ENCODE measurements at places on chromosomes 13 and 19.

DNA sequence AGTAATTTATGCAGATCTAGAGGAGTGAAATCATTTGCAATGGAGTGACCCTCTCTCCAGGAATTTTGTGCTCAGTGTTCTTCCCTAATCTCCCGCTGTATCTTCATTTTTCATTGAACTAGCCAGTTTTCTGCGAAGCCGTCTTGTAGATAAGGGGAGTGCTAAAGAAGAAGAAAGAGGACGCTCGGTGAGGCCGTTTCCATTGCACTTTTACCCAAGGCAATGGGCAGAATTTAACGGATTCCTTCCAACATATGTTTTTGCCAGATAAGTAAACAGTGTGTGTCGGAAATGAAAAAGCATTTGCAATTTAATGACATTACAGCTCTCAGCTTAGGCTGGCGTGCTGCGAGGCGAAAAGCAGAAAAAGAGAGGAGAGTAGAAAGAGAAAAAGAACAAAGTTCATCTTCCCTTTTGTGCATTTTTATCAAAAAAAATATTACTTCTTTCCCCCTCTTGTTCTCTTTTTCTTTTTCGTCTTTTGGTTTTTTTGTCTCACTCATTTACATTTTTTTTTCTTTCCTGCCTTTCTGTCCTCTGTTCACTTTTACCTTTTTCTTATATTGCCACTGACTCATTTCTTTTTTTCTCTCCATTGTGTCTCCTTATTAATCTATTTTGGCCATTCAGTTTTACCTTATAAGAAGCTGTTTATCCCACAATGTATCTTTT is 49.9 kb downstream of the SOX21 start:
- DNase-seq: no peak

- no peak for DNase-seq
These were observed 9.5 kb upstream of the TLE5 start for GRCh38 chr19:3071768-3072167.

DNA sequence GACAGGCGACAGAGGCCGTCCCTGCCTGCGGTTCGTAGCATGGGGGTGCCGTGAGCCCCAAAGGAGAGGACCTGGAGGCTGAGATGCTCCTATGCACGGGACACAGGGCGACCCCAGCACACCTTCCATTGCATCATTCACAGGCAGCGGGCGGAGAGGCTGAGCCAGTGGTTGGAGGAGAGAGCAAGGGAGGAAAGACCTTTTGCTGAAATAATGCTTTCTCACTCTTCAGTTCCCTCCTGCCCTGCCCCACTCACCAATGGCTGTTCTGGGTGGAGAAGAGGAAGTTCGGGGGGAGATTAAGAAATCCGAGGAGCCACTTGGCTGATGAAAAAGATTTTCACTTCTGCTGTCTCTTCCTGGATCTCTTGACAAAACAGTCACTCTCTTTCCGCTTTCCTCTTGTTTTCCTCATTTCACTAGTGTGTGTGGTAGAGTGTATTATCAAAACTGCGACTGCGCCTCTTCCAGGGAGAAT is at the start of gene NLRP12:
Gene NLRP12 (minus strand): TSS at position 181 of the 478 bp plus-strand sequence. CDS start 140 bp downstream, at position 41.
- DNase-seq: no peak

GRCh38 chr19:18399008-18399407 is 1.6 kb upstream of the LRRC25 start:
- no peak for DNase-seq

GRCh38 chr19:6734096-6734696 is 3.2 kb downstream of the GPR108 start:
- DNase-seq: no peak

GRCh38 chr13:113064534-113065405 is 40.8 kb upstream of the F7 start:
- DNase-seq: no peak

DNA sequence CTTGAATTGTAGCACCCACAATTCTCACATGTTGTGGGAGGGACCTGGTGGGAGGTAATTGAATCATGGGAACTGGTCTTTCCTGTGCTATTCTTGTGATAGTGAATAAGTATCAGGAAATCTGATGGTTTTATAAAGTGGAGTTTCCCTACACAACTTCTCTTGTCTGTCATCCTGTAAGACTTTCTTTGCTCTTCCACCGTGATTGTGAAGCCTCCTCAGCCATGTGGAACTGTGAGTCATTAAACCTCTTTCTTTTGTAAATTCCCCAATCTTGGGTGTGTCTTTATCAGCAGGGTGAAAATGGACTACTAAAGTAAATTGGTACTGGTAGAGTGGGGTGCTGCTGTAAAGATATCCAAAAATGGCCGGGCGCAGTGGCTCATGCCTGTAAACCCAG is 215.6 kb downstream of the LIG4 start:
- no peak for DNase-seq

DNA sequence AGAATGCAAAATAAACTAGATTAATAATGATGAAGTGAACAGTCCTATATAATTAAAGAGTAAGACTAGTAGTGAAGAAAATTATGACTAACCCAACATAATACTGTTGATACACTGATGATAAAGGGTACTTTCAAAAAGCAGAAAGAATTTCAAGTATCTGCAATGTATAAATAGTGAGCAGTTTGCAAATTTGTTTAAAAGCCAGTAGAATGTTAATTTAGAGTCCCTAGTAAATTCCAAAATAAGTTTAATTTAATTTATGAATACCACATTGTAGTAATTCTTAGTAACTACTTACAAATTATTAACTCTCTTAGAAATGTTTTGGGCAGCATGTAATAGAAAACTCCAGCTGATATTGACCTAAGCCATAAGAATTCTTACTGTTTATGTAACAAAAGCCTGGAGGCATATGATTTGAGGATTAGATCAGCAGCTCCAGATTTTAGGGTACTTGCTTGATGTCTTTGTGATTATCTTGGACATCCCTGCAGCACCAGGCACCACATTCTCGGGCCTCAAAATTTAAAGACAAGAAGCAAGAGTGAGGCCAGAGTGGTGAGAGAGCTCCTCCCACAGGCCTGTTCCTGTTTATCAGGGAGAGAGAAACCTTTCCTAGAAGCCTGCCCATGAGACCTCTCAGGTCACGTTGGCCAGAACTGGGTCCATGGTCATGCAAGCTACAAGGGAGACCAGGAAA is 67.6 kb upstream of the TDRD3 start:
- DNase-seq: no peak

DNA sequence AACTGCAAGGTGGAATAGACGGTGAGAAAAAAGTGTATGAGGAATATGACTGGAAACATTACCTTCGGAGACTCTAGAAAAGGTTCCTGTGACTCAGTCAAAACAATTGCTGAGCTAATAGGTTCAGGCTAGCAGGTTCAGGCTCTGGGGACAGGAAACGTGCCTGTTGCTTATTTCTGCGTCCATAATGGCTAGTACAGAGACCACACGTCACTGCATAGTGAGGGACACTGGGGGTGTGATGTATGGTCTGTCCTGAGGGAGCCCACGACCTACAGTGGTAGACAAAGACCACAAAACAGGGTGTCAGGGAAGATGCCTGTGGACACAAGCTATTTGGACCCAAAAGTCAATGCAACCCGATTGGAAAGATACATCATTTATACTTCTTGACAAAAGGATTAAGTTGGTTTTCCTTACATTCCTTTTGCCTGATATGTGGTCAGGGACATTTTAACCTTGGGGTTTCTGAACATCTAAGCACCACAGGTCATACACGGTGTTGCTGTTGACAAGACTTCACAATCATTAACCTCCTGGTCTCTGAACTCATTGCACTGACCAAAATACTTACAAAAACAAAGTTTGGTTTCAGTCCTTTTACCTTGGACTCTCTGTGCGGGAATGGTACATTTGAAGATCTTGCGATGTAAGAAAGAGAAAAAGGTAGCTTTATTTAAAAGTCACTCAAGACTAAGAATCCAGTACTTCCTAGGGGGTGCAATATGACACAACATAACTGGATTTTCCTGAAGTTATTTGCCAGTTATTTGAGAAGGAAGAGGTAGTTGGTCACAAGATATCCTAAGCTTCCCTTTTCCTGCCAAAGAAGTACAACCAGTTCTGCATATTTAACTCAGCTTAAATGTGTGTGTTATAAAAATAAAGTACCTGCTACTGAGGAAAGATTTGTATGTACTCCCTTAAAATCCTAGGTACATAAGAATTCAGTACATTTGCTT is 20.0 kb downstream of the CRYL1 start:
- no peak for DNase-seq

- DNase-seq: no peak
These were observed 216 bp downstream of the SH2D3A start for GRCh38 chr19:6767081-6767356.

DNA sequence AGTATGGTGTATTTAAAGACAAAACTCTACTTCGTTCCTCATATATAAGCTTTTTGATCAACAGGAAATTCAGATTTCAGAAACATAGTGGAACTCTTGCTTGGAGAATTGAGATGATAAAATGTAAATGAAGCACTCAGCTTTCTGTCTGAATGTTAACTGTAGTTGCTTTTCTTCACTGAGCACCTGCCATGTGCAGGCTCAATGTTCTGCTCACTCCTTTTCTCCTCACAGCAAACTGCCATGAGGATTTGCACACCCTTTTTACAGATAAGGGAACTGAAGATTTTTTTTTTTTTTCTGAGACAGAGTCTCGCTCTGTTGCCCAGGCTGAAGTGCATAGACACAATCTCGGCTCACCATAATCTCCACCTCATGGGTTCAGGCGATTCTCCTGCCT is 28.0 kb upstream of the FOXO1 start:
- DNase-seq: no peak

- no peak for DNase-seq
These were observed 25.1 kb downstream of the ARHGEF18 start for GRCh38 chr19:7373862-7374261.

GRCh38 chr19:33134571-33135041 is 2.7 kb downstream of the WDR88 start:
- no peak for DNase-seq

GRCh38 chr13:31029102-31029501 is 96.6 kb downstream of the TEX26 start:
- no peak for DNase-seq

- DNase-seq: peak; percentile 3
These were observed 109.0 kb upstream of the RNF113B start for GRCh38 chr13:98285852-98286594.

DNA sequence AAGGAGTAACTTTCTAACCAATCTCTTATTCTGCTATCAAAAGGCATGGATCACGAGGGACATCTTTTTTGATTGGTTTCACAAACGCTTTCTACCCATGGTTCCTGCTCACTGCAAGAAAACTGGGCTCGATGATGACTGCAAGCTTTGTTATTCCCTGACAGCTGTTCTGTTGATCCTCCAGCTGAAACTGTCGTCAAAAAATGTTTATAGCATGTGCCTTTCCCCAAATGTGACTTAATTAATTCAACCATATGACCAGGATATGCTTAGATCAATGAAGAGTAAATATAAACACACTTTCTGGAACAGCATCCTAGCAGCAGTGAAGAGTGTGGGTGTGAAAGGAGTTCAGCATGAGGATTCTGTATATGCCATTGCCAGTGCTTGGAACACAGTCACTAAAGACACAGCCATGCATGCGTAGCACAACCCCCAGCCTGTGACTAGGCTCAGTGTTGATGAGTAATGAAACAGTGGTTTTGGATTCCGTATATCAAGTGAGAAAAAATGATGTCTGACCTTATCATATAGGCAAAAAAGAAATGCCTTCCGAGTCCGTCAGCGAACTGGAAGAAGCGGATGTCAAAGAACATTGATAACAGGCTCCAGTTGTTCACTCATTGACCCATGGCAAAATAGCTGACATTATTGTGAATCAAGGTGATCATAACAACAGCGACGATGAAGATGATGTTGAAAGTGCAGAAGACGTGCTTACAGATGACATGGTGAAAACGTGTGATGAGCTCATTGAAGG is 347.4 kb downstream of the FGF9 start:
- no peak for DNase-seq

GRCh38 chr13:113118261-113119021 is 4.2 kb upstream of the F10 start:
- no peak for DNase-seq

- peak; percentile 71 for DNase-seq
These were observed 236.4 kb downstream of the ATP8A2 start for GRCh38 chr13:25608181-25608580.

DNA sequence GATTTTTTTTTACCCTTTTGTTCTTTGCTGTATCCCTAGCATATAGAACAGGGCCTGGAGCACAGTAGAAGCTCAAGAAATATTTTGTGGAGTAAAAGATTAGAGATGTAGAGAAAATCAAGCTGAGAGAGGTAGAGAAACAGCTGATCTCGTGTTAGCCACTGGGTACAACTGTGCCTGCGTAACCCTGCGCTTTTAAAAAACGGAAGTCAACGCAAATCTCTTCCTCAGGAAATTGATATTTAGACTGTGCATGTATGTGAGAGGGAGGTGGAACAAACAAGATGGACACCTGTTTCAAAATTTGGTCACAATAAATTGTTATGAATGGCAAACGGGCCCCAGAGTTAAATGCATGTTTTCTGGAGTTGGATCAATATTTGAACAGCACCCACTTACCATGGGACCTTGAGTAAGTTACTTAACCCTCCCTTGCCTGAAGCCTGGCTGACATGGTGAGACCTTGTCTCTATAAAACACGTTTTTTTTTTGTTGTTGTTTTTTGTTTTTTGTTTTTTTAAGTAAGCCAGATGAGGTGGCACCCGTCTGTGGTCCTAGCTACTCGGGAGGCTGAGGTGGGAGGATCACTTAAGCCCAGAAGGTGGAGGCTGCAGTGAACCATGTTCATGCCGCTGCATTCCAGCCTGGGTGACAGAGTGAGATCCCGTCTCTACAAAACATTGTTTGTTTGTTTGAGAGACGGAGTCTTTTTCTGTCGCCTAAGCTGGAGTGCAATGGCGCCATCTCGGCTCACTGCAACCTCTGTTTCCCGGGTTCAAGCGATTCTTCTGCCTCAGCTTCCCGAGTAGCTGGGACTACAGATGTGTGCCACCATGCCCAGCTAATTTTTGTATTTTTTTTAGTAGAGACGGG is 3.3 kb upstream of the EPOR start:
- no peak for DNase-seq

DNA sequence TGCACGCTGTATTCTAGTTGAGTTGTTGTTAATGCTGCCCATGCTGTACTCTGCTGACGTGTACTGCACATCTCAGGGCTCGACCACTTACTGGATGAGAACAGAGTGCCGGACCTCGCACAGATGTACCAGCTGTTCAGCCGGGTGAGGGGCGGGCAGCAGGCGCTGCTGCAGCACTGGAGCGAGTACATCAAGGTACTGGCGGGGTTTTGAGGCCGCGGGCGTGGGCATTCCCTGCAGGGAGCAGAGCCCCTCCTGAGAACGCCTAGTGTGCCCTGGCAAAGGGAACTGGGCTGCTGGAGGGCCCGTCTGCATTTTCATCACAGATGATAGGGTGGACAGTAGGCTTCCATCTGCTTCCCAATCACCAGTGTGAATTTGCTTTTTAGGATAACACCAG is 29.9 kb downstream of the CUL4A start:
- no peak for DNase-seq

GRCh38 chr19:50739132-50739913 is 16.2 kb downstream of the CLEC11A start:
- DNase-seq: no peak

DNA sequence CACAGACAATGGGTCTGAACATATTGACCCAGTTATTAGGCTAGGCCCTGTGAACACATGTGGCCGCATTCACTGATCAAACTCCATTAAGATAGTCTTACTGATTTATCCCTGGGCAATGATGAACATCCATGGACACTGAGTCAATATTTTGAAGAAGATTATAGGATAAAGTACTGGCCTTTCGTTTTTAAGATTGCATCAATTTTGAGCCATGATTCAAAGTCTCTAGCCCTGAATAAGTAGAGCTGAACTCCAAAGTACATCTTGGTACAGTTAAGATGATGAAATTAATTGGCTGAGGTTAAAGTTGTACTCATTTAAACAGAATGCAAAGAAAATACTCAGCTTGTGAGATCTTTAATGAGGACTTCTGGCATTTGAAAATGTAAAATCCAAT is 1581.9 kb downstream of the EFNB2 start:
- no peak for DNase-seq

All from NCI-H2081 treated with DMSO at 0.1 percent for 48 hours (cell line).